ENCODE measurements at places on chromosomes 3 and 15.

DNA sequence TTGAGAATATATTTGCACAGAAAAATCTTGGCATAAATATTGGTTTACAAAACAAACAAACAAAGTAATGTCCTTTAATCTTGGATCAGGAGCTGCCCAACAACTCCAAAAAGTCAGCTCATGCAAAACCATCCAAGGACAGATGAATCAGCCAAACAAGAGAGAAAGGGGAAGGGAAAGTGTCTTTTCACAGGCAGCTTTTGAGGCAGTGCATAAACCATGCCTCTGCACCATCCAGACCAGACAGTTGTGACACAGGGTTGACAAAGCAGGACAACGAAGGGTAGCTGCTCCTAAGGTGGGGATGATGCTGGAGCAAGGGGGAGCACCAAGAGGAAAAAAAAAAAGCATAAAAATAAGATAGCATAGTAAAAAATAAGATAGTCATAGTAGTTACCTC is 8.7 kb downstream of the CD86 start:
- no peak for DNase-seq

- no peak for DNase-seq
Observed at GRCh38 chr3:193520738-193521137, 34.0 kb downstream of the ATP13A4 start.

DNA sequence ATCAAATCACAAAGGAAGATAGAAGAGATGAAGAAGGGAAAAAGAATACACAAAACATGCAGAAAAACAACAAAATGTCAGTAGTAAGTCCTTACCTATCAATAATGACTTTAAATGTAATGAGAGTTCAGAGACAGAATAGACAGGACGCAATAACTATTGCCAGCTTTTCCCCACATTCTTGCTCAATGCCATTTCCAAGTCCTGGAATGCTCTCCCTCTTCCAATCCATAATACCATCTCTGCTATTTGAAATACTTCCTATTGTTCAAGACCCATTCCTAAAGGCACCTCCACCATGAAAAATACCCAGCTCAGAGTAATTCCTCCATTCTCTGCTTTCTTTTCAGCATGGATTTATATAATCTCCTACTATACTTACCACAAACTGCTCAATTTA is 33.4 kb downstream of the CCDC54 start:
- DNase-seq, result no peak

GRCh38 chr3:146078031-146078430 is 83.0 kb downstream of the PLOD2 start:
- no peak for DNase-seq

DNA sequence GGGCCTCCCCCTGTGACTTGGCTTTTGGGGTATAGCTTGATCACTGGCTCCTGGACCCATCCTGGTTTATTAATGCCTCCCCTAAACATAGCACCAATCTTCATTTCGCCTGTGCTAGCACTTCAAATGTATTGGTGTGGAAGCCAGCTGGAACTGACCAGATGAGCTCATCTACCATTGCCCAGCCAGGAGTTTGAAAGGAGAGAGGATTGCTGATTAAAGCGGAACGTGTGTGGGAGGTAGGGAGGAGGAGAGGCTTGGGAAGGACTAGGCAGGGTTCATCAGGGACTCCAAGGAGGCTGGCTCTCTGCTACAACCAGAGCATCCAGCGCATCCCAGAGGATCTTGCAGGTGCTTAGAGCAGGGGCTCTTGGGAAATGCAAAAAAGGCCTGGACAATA is 34.4 kb upstream of the TLE3 start:
- no peak for DNase-seq

- peak; percentile 1 for DNase-seq
Observed at GRCh38 chr3:54628888-54629441, 298.9 kb downstream of the LRTM1 start.

- DNase-seq, result peak; percentile 77
Observed at GRCh38 chr3:52685285-52685708, 416 bp downstream of the PBRM1 start.

DNA sequence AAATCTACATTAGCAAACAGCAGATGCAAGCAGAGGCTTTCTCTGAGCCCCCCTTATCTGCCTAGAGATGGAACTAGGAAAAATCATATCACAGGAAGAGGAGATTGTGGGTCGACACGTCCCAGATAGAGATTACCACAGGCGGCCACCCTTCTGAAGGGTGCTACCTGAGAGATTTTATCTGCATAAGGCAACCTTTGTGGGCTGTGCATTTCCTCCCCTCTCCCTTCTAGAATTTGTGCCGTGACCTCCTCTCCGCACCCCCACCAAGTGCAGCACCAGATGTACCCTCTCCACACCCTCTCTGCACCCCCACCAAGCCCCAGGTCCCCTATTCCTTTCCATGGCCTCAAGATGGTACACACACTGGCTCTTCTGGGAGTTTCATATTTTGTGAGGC is 27.4 kb downstream of the METTL6 start:
- no peak for DNase-seq

DNA sequence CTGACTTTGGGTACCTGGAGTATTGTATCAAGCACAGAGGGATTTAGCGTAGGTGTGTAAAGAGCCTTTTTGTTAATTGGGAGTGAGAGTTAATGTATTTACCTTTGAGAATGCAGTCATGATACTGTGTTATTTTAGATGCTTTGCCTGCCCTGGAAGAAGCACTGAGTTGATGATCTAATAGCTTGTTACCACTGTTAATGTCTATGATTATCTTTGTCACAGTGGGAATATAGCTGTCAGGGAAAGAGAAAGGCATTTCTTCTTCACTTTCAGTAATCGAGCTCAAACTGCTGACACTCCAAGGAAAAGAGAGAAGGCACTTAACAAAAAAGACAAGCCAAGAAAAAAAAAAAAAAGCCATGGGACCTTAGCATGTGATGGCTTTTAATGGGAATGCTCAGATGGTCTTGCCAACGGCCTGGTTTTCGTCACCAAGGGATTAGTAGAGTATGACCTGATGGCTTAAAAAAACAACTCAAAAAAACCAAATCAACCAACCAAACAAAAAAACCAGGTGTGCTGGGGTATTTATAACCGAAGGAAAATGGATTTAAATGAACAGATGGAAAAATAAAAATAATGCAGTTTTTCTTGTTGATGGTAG is 387.4 kb downstream of the PTPRG start:
- DNase-seq, result no peak

- DNase-seq, result peak; percentile 60
Observed at GRCh38 chr3:13879946-13880810, at the start of gene WNT7A. WNT7A (minus strand) TSS chr3:13880071; CDS start chr3:13879816, 255 bp downstream.

GRCh38 chr3:16658925-16659793 is 53.9 kb upstream of the DAZL start:
- no peak for DNase-seq

GRCh38 chr3:197024881-197025735 is 4.5 kb downstream of the MELTF start:
- DNase-seq, result no peak

- no peak for DNase-seq
Observed at GRCh38 chr15:33157371-33158037, 37.0 kb downstream of the FMN1 start.

DNA sequence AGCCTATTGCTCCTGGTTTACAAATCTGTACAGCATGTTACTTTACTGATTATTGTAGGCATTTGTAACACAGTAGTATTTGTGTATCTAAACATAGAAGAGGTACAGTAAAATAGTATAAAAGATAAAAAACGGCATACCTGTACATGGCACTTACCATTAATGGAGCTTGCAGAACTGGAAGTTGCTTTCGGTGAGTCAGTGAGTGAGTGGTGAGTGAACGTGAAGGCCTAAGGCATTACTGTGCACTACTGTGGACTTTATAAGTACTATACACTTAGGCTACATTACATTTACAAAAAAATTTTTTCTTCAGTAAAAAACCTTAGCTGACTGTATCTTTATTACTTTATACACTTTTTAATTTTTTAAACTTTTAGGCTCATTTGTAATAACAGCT is 90.9 kb downstream of the RAP2B start:
- no peak for DNase-seq

- DNase-seq, result peak; percentile 92
Observed at GRCh38 chr3:178777718-178778411, 241.6 kb downstream of the KCNMB2 start.

DNA sequence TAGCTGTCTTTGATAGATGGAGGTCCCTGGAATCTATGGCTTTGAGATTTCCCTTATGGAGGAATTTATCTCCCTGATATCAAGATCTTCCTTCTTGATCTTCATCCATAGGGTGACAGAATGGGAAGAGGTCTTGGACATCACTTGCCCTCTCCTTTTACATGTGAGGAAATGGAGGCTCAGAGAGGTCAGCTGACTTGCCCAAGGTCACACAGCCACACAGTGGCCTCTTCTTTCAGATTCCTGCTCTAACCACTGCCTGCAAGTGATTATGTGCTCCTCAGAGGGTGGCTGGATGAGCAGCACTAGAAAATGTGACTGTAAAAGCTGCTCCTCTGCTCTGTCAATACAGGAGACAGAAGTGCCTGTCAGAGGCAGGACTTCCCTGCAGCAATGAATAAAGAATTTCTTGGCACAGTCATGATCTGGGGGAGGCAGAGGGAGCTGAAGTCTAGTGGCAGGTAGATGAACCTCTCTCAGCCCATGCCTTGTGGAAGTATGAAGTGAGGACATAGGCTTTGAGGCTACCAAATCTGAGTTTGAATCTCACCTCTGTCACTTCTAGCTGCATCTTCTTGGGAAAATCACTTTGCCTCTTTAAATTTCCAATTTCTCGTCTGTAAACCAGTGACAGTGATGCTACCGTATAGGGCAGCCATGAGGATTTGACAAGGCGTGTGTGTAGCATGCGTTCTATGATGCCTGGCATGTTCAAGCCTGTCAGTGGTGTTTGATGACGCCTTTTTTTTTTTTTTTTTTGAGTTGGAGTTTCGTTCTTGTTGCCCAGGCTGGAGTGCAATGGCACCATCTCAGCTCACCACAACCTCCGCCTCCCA is 12.0 kb downstream of the SSUH2 start:
- peak; percentile 44 for DNase-seq

DNA sequence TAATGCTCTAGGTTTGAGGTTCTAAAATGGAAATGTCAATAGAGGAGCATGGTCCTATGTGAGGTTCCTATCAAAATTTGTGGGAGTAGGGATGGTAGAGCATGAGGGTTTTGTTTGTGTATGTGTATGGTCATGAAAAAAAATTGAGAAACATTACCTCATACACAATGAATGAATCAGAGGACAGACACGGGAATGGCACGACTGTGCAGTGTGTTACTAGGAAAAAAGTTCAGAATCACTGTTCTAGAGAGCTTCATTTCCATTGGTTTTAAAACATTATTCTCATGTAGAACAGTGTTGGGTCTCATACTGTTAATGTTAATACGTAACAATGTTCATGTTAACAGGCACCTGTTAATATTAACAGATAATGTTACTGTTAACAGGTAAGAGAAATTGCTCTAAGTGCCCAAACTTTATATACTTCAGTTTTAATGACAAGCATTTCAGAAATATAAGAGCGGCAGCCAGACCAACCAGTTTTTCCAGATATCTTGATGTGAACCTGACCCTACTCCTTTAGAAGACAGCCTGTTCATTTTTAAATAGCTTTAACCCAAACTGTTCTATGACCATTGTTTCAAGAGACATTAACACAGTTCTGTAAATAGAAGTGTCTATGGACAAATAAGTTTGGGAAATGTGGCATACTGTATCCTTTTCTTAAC is 48.0 kb downstream of the SLC15A2 start:
- DNase-seq, result peak; percentile 45

DNA sequence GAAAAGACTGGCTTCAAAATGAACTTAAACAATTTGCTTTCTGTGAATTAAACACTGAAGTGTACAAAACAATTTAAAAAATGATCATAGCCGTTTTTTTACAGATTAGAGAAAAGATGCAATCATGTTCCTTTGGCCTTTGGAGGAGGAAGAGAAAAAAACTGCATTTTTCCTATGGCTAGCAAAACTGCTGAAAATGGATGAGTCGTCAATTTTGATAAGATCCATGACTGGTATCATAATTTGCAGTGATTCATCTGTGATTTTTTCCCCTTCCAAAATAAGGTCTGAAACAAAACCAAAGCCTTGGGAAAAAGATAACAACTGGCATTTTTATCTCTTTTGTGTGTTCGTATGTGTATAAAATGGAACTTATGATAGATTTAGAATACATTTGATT is 255.6 kb upstream of the SATB1 start:
- DNase-seq, result no peak

DNA sequence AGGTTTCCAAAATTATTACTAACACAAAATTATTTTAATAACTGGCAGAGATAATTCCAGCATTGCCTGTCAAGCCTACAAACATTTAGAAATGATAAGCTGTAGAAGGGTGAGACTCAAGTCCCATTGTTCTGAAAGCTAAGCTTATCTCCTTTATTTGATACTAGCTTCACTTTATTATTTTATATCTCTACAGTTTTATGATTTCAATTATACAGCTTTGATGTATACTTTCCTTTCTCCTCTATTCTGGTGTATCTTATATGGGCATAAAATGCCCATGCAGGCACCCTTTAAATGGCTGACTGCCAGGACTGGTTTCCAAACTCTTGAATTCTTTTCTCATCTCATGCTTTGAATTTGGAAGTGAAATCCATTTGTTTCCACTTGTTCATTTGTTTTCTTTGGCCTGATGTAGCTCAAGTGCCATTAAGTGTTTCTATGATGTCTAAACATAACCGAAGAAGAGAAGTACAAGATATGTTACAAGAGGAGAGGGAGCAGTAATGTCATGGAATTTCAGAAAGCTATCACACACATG is 372.1 kb upstream of the ARHGEF26 start:
- no peak for DNase-seq

DNA sequence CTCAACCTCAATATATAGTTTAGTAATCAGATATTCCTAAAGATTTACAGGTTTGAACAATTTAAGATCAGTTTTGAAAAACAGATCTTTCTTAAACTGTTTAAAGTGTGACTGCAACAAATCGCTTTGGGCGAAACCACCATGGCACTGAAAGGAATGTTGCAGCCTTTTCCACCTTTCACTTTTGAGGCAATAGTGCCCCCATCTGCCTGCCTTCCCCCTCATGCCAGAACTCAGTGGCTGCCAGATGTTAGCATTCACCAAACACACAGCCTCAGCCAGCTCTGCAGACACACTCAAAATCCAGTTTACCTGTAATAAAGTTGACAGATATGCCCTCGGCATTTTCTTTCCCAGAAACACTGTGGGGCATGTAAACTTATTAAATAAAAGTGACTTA is 3.3 kb downstream of the LYSMD4 start:
- peak; percentile 25 for DNase-seq

DNA sequence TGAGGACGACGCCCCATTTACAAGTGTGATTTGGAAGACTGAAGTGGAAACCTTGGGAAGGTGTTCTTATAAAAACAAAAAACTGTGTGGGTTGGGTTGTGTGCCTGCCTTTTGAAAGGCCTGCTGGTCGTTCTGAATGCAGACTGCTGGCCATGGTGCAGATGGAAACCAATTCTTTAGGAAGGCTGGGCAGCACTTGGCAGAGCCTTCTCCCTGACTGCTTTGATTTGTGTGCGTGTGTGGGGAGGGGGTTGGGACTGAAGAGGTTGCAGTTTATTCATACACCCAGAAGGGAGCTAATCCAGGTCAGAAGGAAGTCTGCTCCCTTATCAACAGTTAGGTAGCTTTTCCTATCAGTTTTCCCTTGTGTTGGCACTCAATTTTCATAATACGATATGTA is 288.7 kb downstream of the SOX2 start:
- DNase-seq, result no peak

- no peak for DNase-seq
Observed at GRCh38 chr15:60095711-60096110, 91.6 kb downstream of the FOXB1 start.
